ENCODE measurements at places on chromosomes 16 and 17.
A peak's percentile ranks its signal among the peaks of the same experiment; 100 is the strongest.

- DNase-seq: no peak
Measured at GRCh38 chr17:79211061-79211770, 136.6 kb downstream of the ENGASE start.

DNA sequence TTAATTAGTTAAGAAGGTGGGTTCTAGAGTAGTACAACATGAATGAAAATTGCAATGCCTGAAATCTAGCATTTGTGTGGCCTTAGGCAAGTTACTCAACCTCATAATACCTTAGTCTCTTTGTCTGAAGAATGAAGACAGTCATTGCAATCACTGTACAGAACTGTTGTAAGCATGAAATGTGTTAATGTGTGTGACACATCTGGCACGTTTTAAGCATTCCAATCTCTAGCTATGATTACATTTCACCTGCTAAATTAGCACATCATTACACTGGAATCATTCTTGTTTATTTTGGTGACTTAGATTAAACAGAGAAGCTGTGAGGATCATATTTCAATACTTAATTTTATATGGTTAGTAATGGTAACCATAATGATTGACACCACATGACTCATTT lies 629.7 kb upstream of the KIF2B start:
- DNase-seq: no peak

DNA sequence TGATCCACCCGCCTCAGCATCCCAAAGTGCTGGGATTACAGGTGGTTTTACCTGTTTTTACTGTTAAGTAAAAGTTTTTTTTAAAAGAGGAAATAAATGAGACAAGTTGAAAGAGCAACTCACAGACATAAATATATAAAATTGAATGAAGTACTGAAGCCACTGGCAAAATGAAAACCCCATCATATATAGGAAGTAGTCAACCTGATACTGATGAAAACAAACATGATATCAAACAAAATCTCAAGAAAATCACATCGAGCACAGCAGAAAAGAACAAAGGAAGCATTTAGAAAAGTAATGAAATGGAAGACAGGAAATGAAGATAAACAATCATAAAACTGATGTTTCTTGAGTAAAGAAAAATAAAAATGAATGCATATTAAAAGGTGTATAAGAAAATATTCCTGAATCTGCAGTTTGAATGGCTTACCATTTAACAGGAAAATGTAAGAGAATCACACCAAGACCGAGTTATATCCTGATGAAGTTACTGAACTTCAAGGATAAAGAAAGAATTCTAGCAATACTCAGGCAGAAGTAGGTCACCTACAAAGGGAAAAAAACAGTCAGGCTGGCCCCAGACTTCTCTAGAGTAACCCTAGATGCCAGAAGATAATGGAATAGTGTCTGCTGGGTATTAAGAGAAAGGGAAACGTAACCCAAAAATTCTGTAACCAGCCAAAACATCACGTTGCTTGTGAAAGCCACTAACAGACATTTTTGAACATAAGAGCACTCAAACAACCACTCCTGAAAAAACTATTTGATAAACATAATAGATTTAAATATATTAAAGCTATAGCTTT lies 31.5 kb downstream of the UBE2G1 start:
- DNase-seq: no peak

DNA sequence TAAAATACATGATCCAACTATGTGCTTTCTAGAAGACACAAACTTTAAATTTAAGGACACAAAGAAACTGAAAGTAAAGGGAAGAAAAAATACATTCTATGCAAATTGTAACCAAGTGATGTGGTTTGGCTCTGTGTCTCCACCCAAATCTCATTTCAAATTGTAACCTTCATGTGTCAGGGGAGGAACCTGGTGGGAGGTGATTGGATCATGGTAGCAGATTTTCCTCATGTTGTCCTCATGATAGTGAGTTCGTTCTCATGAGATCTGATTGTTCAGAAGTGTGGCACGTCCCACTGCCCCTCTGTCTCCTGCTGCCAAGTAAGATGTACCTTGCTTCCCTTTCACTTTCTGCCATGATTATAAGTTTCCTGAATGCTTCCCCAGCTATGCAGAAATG lies 15.0 kb downstream of the OR1A1 start:
- no peak for DNase-seq

- DNase-seq: peak; percentile 76
Measured at GRCh38 chr17:35345926-35346771, 27.3 kb downstream of the SLFN11 start.

DNA sequence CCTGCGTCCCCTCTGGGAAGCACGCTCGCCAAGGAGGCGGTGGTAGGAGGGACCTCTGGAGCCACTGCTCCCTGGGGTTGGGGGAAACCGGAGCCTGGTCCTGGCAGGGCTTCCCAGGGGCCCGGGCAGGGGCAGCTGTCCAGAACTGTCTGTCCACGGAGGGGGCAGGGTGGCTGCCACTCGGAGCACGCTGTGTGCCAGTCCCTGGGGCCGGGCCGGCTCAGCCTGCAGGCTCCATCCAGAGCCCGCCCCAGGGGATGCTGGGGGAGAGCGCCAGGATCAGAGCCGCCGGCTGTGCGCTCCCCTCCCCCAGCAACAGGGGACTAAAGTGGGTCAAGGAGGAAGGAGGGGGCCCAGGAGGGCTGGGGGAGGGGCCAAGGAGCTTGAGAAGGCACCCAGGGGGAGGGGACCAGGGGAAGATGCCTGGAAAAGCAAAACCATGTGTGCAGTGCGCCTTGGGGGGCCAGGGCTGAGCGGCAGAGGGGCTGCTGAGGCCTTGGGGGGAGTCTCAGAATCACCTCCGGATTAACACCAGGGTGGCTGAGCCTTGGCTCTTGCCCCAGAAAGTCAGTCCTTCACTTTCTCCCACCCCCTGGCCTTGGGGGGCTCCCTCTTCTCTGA lies 21.3 kb downstream of the ZNF423 start:
- DNase-seq: peak; percentile 64

- DNase-seq: no peak
Measured at GRCh38 chr17:19337712-19338023, 24.9 kb downstream of the B9D1 start.

DNA sequence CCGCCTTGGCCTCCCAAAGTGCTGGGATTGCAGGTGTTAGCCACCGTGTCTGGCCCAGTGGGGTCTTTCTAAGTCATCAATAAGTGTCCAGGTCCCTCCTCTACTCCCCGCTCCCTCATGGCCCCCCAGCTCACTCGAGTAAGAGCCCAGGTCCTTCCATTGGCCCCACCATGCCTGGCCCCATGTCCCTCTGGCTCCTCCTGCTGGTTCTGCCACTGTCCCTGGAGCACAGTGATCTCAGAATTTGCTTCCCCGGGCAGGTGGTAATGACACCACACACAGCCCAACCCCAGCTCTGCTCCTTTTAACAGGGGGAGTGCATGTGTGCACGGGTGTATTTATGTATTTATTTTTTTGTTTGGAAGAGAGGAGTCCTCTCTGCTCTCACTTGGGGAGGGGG lies 19.6 kb downstream of the MGAT5B start:
- DNase-seq: no peak

GRCh38 chr17:56119191-56119590 lies 34.1 kb upstream of the ANKFN1 start:
- DNase-seq: no peak

DNA sequence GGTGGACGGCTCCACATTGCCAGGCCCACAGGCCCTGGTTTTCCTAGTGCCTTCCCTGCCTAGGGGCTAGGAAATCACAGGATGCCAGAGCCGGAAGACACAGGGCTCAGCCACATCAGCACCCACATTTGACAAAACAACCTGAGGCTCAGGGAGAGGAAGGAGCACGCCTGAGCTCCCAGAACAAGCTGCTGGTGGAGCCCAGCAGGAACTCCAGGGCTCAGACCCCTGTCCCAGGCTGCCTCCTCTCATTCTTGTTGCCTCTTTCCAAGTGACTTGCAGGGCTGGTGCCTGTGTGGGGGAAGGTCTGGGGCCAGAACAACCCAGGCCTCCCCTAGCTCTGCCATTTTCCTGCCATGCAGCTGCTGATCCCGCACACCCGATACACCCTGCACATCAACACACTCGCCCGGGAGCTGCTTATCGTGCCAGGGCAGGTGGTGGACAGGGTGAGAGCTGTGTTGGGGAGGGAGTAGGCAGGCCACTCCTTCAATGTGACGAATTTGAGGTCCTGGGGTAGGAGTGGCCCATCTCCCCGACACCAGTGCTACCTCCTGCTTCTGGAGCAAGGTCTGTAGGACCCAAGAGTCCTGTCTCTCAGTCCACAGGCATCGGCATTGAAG lies 7.6 kb downstream of the ALOX15B start:
- no peak for DNase-seq

GRCh38 chr16:75750528-75750927 lies 24.2 kb upstream of the CPHXL start:
- no peak for DNase-seq

DNA sequence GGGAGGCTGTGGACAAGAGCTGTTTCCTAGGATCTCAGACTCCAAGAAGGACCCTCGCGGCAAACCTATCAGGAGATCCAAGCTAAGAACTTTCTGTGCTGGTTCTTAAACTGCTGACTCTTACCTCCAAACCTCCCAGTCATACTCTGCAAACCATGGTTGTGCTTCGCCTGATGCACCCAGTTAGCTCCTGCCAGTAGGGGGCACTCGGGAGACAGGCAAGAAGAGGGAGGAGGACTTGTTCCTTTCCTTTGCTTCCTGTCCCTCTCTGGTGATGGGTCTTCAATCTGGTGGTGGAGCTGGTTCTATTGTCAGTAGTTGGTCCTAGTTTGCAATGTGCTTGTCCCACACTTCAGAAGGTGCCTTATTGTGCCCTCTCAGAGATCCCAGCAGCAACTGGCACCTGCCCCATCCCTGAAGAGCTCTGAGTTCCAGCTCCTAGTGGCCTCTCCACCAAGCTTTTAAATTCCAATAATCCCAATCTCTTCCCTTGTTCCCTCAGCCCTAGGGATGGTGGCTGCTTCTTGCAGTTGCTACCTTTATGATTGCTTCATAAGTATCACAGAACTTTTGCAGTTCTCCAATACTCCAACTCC lies 113.5 kb upstream of the RPL38 start:
- DNase-seq: peak; percentile 51

- no peak for DNase-seq
Measured at GRCh38 chr16:56636616-56637413, 1.7 kb upstream of the MT1A start.

- DNase-seq: no peak
Measured at GRCh38 chr16:23107936-23108335, 41.3 kb downstream of the USP31 start.

GRCh38 chr17:46732160-46732559 lies 86.3 kb downstream of the WNT3 start:
- DNase-seq: no peak

- no peak for DNase-seq
Measured at GRCh38 chr16:559411-560203, 587 bp upstream of the PRR35 start.

GRCh38 chr16:85239239-85239638 lies 127.0 kb upstream of the CIBAR2 start:
- DNase-seq: no peak

GRCh38 chr17:1294157-1294717 lies 14.8 kb downstream of the TRARG1 start:
- DNase-seq: no peak

- DNase-seq: no peak
Measured at GRCh38 chr17:7707446-7707845, 2.4 kb downstream of the EFNB3 start.

- DNase-seq: no peak
Measured at GRCh38 chr17:9647014-9647413, 1.7 kb downstream of the USP43 start.

GRCh38 chr16:4682616-4683254 lies 10.6 kb upstream of the NUDT16L1 start:
- no peak for DNase-seq

DNA sequence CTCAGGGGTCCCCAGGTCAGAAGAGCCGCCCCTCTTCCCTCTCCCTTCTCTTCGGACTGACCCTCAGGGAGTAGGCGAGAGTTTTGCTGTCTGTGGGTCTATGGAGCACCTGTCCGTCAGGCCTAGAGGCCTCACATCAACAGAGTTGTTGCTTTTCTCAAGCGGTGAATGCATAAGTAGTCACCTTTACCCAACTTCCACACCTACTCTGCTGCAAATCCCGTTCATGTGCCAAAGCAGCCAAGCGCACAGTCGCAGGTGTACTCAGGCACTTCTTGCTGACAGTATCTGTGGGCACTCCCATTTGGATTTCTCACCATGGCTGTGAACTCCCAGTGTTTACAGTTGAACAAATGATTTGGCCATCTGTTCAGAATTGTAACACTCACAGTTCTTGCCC lies 4.0 kb upstream of the FA2H start:
- no peak for DNase-seq

GRCh38 chr17:27670791-27671590 lies 40.0 kb downstream of the LGALS9 start:
- no peak for DNase-seq

DNA sequence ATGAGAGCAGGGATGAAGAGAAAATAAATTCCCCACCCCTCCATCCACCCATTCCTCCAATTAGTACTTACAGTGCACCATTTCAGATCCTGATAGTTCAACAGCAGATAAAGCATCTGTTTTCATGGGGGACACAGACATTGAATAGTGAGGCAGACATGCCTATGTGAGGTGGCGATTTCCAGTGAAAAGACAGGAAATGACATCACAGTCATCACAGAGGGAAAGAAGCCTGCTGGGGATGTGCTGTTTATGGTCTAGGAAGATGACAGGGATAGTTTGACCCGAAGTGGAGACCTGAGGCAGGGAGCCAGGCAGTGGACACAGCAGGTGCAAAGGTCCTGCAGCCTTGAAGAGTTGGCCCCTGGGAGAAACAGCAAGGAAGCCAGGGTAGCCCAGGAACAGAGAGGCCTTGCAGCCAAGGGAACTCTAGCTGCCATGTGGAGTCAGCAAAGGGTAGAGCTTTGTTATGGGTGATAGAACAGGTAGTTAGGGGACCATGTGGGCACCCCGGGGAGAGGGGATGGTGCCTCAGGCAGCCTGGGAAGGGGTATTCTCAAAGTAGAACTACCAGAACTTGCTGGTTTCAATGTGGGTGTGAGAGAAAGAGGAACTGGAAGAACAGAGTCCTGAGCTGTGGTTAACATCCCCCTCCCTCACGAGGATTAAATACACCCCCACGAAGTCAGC lies 256.6 kb downstream of the CPPED1 start:
- DNase-seq: no peak

Data from ureter (tissue), 1 donor.